ENCODE measurements at places on chromosomes 7 and 10.

- DNase-seq = no peak
These were observed 93.7 kb downstream of the CFAP58 start for GRCh38 chr10:104447331-104447730.

- DNase-seq = no peak
These were observed 2.3 kb upstream of the ZC3HAV1 start for GRCh38 chr7:139111811-139112301.

DNA sequence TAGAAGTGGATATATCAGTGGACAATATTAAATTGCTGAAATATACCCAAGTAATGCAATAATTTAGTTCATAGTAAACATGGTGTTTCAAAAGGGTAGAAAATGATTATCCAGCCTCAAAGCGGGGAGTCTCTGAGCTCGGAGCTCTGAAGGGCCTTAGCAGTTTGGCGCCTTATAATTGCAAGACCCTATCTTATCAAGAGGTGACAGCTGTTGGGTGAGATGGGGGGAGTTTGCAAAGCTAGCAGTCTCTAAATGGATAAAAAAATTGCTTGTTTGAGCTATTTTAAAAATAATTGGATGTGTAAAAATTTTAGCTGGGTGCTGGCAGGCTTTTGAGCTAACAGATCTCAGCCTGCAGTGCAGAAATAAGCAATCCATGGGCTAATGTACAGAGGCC, 219.2 kb downstream of the CCSER2 start:
- no peak for DNase-seq

GRCh38 chr7:121133444-121133843, 144.9 kb downstream of the CPED1 start:
- no peak for DNase-seq

DNA sequence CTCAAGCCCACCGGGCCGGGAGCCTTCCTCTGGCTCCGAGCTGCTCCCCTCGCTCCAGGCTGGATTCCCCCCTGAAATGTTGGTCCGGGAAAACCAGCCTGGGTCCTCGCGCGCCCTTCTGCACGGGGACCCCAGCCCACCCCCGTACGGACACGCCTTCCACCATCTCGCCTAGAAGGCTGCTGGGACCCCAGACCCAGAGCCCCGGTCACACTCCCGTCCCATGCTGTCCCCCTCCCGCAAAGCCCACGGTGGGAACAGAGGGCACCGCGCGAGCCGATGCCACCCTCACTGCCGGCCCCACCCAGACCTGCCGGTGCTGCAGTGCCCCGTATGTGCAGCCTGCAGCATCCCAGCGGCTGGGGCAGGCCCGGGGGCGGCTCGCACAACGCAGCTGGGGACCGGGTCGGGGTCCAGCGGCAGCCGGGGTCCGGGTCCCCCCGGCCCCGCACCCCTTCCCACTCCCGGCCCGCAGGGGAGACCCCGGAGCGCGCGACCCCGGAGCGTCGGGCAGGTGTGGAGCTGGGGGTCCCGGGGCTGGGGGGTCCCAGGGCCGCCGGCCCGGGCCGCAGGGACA, 871 bp downstream of the SPOCK2 start:
- no peak for DNase-seq

DNA sequence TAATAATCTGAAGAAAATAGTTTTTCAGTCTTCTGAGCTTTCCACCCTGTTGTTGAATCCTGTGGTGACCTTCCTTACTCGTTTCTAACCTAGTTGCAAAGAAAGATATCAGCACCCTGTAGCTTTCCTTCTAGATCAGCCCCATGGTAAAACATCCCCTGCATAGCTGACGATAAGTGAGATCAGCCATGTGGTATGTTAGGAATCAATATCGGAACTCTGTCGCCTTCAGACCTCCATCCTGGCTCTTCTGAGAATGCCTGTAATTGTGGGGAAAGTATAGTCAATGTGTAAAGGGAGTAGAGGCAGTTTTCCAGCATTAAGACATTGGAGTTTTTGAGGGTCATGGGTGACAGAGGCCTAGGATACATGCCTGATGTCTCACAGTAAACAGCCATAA, 151.8 kb downstream of the LRRC4 start:
- DNase-seq = no peak

DNA sequence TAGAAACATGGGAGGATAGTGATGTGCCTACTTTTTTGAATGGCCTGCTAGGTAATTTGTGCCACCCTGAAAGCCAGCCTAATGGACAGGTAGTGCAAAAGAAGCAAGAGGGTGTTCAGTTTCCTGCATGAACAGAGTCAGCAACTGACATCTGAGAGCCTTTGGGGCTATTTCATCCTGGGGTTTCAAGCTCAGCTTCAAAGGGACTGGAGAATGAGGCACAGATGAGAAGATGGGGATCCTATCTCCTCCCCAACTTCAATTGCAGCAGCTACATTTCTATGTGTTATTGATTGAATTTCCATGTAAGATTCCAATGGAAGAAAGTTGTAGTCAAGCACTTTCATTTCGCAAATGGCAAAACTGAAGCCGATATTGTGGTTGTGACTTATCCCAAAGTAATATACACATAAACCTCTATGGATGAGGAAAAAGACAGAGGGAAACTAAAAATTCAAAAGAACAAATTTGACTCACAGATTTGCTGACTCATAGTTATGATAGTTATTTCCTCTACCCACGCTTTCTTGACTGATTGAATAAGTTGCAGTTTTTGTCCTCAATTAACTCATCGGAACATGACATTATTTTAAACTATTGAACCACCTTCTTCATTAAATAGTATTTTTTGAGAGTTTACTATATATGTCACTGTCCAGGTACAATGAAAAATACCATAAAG, 42.6 kb upstream of the NRP1 start:
- no peak for DNase-seq

- DNase-seq = peak; percentile 65
These were observed at the start of gene PANK1 for GRCh38 chr10:89644967-89645741. TSS of gene PANK1 (minus strand) at chr10:89645242. CDS start at chr10:89644891, 351 bp downstream.

- DNase-seq = no peak
These were observed 3.4 kb downstream of the ENTPD1 start for GRCh38 chr10:95759233-95759826.

- no peak for DNase-seq
These were observed 143.1 kb upstream of the CAV2 start for GRCh38 chr7:116356333-116356965.

GRCh38 chr10:15280974-15281373, 90.1 kb downstream of the FAM171A1 start:
- no peak for DNase-seq

DNA sequence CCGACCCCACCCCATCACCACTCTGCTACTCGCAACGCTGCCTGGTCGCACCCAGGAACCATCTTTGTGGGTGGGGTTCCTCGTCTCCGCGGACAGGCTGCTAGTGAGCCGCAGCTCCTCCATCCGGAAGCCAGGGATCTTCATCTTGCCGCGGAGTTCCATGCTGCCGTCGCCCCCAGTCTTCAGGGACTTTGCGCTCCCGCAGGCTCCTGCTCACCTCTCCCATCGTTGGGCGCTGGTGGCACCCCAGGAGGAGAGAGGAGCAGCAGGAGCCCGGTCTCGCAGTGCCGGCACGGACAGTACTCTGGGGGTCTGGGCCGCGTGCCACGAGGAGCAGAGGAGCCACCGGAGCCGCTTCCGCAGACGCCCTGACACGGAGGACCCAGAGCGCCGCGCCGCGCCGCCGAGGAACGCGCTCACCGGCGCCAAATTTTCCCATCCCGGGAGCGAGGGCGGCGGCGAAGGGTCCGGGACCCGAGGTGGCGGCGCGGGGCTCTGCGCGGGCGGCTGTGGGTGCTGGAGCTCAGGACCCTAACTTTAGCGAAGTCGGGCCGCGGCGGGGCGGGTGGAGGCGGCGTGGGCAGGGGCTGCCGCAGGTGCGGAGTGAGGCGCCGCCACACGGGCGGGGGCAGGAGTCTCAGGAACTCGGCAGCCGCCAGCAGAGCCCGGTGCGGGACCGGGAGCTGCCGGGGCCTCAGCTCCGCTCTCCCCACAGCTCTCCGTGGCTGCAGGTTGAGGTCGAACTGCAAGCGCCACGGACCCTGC, 750.1 kb upstream of the SORCS1 start:
- no peak for DNase-seq

DNA sequence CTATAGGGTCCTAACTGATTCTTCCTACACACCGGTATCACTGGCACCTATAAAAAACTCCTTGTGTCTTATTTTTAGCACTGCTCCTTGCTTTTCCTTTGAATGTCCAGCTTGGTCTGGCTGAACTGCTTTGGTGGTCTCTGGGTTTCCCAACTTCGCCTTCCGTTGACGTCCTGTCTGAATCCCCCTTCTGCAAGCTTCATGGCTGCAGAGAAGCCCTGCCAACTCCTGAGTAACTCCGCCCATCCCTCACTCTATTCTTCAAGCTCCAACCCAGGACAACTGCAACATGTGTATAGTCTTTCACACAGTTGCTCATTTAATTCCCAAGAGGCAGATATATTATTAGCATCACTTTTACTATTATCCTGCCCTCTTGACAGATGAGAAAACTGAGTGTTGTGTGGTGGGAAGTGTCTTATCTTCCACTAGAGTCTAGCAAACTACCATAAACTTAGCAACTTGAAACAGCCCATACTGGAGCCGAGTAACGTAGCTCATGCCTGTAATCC, 40.9 kb downstream of the MTURN start:
- DNase-seq = no peak

DNA sequence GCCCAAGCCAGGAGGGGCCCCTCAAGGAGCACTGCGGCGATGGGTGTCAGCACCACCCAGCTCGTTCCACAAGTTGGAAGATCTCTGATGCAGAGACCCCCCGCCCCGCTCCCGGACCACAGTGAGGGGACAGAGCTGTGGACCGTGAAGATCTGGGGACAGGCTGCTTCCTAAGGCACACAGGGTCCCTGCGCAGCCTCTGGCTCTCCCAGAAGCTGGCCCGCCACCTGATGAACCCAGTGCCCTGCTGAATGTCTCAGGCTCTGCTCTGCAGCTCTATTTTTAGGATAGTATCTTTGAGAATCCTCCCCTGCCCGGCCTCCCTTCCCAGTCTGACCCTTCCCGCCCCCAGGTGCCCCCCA, 29.7 kb downstream of the GBX1 start:
- DNase-seq = no peak

GRCh38 chr7:77528368-77528767, 8.7 kb upstream of the PTPN12 start:
- no peak for DNase-seq

DNA sequence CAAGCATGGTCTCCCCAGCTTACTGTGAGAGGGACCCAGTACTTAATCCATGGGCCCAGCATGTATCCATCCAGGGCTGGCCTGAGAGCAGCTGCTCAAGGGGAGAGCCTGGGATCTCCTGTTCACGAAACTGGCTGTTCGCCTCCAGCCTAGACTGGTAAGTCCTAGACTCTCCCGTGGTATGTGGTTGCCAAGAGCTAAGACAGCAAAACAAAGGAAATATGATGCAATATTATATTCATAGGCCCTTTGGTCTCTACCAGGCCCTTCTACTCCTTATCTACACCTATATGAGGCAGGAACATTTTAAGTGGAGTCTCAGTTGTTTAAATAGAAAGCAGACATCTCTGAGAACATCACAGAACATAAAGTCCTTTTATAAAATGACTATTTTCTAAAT, 28.9 kb upstream of the STK17A start:
- no peak for DNase-seq

- DNase-seq = peak; percentile 43
These were observed 452.3 kb upstream of the GALNT17 start for GRCh38 chr7:70679661-70680060.

DNA sequence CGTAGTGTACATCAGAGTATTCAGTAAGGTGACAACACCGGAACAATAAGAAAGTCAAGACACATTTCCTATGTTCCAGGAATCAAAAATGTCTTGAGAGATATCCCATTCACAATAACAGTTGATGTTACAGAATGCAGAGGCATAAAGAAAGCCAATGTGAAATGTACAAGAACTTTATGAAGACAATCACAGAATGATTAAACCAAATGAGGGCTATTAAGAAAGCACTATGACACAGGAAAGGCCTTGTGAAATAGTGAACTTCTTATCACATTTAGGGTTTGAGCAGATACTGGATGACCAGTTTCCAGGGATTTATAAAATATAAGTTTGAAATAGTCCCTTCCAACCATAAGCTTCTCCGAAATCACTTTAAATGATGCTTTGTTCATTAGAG, 52.7 kb downstream of the VWDE start:
- no peak for DNase-seq

GRCh38 chr7:29457565-29458011, 106.0 kb upstream of the PRR15 start:
- DNase-seq = no peak

DNA sequence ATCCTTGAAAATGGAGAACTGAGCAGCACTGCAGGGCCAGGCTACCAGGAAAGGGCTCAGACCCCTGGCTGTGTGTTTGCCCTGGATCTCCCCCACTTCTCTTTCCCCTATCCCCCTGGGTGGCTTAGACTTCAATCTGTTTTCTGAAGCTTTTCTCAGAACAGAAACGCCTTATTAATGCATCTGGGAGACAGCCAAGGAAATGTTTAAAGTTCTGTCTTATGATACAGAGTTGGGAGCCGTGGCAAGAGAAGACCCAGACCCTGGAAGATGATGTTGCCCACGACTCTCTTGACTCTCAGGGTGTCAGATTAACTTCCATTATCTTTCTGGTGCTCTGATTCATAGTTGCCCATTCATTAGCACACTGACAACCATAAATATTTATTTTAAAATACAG, 107.1 kb downstream of the EBLN1 start:
- no peak for DNase-seq

DNA sequence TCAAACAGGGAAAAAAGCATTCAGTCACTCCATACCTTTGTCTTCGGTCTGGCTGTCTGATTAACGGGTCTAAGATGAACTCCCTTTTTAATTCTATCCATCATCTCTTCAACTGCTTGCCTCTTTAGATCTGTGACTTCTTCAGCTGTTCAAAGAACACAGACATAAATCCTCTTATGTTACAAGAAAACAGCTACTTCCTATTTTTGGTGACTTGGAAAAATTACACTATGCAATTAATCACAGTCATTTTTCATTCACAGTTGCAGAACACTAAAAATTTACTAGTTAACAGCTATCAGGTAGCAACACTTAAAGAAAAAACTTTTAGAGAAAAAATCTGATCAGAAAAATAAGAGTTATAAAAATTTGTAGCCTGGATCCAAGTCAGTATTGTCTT, 66.0 kb downstream of the ENO4 start:
- no peak for DNase-seq

DNA sequence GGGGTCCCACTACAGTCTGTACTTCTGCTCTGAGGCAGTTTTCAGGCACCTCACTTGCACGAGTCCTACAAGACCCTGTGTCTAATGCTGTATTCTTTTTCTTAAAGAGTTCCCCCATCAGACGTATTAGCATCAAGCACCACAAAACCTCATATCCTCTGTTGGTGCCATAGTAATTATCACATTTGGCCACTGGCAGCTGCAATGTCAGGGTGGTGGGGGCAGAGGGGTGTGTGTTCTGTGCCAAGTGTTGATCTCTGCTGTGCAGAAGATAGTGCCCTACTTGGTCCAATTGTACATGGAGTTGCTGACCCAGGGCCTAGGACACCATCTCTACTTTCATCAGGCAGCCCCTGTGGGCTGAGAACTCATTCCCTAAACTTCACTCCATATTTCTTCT, 20.0 kb upstream of the JAZF1 start:
- no peak for DNase-seq

GRCh38 chr7:142873281-142873784, 12.2 kb downstream of the TRPV6 start:
- no peak for DNase-seq

All from T-helper 2 cell (primary cell).